ENCODE measurements at places on chromosomes 13 and 19.

DNA sequence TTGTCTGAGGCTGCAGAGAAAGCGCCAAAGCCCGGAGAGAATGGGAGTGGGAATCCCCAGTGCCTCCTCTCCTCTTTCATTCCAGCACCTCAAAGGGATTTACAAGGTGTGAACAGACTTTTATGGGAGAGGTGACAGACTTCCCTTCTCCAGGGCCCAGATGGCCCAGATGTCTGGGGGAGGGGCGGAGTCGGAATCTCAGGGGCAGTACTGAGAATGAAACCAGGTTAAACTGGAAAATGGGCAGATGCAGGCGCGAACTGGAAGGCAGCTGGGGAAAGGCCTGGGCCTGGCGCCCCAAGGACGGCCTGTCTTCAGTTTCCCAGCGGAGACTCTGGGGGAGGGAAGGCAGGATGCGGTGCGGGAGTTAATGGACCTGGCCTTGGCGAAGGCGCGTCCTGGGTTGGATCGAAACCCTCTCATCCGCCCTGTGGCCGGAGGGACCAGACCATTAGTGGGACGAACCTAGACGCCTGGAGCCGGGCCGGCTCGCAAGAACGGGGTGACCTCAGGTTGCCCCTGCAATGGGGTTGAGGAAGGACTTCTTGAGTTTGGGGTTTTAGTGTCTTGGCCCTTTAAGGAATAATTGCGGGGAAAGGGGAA lies 592 bp upstream of the TRIP10 start:
- DNase-seq = peak; percentile 47

DNA sequence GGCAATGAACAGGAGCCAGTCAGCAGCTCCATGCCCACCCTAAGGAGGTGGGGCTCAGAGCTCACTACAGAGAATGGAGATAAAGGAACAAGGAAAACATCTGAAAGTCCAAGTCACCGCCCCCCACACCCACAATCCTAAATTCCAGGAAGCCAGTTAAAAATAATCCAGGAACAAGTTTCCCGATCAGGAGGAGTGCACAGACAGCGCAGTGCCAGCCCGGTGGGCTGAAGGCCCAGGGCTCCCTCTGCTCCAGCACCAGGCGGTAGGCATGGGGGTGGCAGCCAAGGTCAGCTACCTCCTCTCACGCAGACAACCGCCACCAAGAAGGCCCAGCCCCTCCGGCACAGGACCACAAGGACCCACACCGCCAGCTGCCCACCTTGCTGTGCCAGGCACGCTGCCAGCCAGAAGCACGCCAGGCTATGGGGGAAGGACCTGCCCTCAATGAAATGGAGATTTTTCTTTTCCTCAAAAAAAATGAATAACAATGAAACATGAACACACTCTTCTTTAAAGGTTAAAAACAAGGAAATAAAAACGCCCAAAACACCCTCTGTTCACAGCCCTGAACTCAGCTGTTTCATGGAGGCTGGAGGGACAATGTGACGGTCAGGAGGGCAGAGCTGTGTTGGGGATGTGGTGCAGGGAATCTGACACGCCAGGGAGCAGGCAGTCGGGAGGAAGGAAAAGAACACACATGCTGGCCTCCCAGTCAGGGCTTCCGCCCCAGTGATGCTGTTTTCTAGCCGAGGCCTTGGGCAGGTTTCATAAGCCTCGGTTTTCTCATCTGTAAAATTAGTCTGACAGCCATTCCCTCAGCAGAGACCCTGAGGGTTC lies 11.0 kb downstream of the STK24 start:
- DNase-seq = no peak

DNA sequence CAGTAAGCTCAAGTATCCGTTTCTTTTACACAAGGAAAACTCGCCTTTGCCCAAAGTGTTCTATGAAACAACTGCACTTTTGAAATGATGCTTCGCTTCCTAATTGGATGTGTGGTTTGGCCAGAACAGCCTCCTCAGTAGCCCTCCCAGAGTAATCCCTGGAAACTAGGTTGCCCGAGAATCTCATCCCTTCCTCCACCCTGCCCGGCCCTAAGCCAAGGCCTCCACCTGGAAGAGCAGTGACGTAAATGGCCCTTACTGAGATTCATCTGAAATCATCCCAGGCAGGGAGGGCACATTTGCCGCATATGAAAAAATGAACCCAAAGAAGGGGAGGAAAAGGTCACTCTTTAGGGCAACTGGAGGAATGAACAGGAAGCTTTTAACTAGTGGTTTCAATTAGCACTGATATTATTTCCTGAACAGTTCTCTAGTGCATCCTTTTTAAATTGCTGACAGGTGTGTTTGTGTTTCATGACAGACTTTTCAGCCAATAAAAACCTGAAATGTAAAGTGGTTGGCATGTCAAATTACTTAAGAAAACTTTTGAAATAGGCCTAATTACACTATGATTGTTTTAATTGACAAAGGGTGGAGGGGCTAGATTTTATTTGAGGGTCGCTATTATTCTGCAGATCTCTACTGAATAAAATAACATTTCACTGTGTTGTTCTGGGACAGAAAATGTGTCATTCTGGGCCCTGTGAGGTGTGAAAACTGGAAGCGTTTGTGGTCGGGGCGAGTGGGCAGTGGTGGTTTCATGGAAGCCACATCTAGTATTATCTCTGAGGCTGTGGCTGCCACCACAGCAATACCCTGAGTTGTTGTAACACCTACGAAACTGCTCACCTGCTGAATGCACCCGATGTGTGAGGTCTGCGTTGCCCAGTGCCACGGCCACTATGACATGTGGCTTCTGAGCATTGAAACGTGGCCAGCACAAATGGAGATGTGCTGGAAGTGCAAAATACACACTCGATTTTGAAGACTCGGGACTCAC lies 112.1 kb downstream of the ZIC5 start:
- DNase-seq = peak; percentile 88

DNA sequence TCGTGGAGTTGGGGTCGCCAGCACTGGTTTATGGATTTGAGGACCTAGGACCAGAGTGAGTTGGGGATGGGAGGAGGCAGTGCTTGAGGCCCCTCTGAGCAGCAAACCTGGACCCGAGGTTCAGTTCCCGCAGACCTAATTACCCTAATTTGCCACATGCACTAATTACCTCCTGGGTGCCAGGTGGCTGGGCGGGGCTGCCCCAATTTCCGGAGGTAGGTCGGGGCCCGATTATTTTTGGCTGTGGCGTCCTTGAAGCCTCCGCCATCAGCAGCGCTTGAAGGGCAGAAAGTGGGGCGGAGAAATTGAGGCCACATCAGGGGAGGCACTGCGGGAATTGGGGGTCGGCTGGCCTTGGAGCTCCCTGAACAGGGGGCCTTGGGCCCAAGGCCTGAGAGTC lies 5.9 kb upstream of the HOMER3 start:
- no peak for DNase-seq

GRCh38 chr19:48606463-48607358 lies at the start of gene SPACA4:
Gene SPACA4 (plus strand): TSS chr19:48606742. CDS start chr19:48606979, 237 bp downstream.
- no peak for DNase-seq

GRCh38 chr13:28684257-28684656 lies 25.3 kb downstream of the POMP start:
- no peak for DNase-seq

GRCh38 chr19:46015687-46016425 lies 7.0 kb downstream of the PGLYRP1 start:
- DNase-seq = peak; percentile 59

DNA sequence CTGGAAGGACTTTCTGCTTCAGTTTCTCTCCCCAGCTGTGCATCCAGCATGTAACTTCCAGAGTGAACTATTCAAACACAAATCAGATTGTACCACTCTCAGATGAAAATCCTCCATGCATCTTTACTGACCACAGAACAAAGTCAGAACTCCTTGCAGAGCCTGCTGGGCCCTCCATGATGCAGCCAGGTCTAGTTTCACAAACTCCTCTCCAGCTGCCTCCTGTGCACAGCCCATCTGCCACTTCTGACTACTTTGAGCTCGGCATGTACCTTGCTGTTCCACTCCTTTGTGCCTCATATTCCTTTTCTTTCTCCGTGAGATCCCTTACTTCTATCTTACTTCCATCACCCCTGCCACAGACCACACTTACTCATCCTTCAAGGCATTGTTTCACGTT lies 31.4 kb downstream of the NALCN start:
- DNase-seq = no peak

GRCh38 chr19:33386361-33386858 lies 12.9 kb downstream of the CEBPG start:
- no peak for DNase-seq

DNA sequence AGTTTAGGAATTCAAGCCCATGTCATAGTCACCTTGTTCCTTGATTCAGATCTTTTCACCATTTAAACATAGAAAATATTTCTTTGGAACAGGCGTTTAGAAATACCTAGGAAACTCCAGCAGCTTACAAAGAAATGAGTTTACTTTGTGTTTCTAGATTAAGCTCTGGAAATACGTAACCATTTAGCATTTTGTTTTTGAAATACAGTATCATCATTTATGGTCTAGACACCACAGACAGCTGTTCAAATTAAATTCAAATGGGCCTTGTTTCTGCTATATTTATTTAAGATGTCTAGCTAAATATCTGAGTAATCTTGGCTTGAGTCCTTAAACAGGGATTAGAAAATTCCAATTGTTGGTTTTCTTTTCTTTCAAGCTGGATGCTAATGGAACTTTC lies 228.5 kb downstream of the NDFIP2 start:
- DNase-seq = no peak

DNA sequence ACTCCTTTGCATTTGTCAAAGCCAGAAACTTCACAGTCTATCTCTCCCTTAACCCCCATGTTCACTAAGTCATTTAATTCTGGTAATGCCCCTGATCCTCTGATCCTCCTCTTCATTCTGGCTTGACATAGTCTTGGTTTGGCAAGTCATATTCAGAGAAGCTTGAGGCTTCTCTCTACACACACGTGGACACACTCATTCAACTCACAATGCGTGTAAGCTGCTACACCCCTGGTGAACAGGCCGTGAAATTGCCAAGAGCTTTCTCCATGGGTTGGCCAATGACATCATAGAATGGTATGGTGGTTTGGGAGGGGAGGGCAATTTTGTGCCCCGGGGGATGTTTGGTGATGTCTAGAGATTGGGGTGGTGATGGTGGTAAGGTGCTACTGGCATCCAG lies 47.9 kb upstream of the FLT1 start:
- peak; percentile 33 for DNase-seq

DNA sequence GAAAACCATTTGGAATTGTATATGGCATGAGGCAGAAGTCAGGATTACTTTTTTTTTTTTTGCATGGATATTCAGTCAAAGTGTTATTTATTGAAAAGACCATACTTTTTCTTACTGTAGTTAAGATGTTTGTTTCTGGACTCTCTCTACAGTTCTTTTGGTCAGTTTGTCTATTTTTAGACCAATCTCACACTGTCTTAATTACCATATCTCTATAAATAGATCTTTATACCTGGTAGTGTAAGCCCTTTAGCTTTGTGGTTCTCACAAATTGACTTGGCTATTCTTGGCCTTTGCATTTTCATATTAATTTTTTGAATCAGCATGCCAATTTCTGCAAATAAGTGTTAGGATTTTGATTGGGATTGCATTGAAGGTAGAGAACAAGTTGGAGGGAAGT lies 96.8 kb downstream of the MAB21L1 start:
- no peak for DNase-seq

- DNase-seq = no peak
These were observed 134.3 kb upstream of the MYO16 start for GRCh38 chr13:108494991-108495645.

GRCh38 chr19:3465552-3465951 lies 14.8 kb downstream of the SMIM24 start:
- no peak for DNase-seq

- DNase-seq = peak; percentile 83
These were observed 6.1 kb downstream of the IL4I1 start for GRCh38 chr19:49890349-49891311.

DNA sequence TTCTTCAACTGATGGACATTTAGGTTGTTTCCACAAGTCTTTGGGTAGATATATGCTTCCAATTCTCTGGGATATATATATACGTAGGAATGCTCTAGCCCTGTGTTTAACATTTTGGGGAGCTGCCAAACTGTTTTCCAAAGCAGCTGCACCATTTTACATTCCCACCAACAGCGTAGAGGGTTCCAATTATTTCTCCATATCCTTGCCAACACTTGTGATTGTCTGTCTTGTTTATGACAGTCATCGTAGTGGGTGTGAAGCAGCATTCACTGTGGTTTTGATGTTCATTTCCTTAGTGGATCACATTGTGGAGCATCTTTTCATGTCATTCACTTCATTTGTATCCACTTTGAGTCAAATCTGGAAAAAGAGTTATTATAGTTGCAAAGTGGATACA lies 4.7 kb upstream of the CBLC start:
- no peak for DNase-seq

DNA sequence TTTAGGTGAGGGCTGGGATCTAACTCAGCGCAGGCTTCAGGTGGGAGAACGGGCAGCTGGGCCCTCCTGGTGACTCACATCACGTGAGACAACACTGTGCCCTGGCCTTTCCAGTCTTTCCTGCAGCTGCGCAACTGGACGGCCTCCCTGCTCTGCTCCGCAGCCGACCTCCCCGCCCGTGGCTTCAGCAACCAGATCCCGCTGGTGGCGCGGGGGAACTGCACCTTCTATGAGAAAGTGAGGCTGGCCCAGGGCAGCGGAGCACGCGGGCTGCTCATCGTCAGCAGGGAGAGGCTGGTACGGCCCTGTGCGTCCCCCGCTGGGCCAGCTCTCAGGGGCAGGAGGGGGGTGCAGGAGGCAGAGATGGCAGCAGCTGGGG lies 8.8 kb downstream of the SPPL2B start:
- DNase-seq = no peak

- peak; percentile 50 for DNase-seq
These were observed 5.4 kb upstream of the RASAL3 start for GRCh38 chr19:15469513-15470297.

GRCh38 chr13:113724780-113725315 lies 34.2 kb upstream of the TMEM255B start:
- peak; percentile 92 for DNase-seq

DNA sequence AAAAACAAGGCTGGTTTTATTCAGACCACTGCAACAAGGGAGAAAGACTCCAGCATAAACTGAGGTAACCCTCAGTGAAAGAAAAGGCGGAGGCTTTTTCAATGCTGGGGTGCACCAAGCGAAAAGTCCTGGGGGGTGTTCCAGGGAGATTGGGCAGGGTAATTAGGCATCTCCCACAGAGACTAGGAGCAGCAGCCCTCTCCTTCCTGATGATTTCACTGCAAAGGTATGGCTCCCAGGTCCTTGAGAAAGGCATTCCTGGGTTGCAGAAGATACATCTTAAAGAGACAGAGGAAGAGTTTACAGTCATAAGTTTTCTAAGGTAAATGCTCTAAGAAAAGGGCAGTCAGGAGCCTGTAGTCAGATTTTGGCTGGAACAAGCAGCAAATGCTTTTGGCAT lies 412.0 kb downstream of the FOXO1 start:
- DNase-seq = no peak

- no peak for DNase-seq
These were observed 10.2 kb upstream of the ILF3 start for GRCh38 chr19:10643968-10644259.

- DNase-seq = peak; percentile 54
These were observed 20.8 kb downstream of the NOVA2 start for GRCh38 chr19:45952686-45953505.

DNA sequence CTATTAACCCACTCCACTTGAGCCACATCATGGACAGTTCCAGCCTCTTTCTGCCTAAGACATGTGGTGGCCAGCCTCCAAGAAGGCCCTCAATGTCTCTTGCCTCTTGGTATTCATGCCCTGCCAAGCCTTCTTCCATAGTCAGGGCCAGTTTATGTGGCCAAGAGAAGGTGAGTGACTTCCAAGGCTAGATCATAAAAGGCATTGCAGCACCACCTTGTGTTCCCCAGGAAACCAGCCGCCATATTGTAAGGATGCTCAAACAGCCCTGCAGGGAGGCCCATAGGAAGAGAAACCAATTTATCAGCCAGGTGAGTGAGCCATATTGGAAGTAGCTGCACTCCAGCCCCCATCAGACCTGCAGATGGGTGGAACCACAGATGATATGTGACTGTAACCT lies 12.3 kb upstream of the DNMT1 start:
- no peak for DNase-seq

GRCh38 chr19:33503433-33504057 lies 18.0 kb downstream of the PEPD start:
- no peak for DNase-seq

Data from activated CD4-positive, alpha-beta memory T cell treated with anti-CD3 and anti-CD28 coated beads for 36 hours (primary cell).